ENCODE measurements at places on chromosomes 16 and 17.

GRCh38 chr17:81667754-81668153 lies 1.2 kb downstream of the CCDC137 start:
- DNase-seq = no peak

- peak; percentile 72 for DNase-seq
Measured at GRCh38 chr16:3101018-3101840, 2.1 kb upstream of the ZSCAN10 start.

GRCh38 chr16:12903407-12904328 lies 2.3 kb downstream of the SHISA9 start:
- no peak for DNase-seq

DNA sequence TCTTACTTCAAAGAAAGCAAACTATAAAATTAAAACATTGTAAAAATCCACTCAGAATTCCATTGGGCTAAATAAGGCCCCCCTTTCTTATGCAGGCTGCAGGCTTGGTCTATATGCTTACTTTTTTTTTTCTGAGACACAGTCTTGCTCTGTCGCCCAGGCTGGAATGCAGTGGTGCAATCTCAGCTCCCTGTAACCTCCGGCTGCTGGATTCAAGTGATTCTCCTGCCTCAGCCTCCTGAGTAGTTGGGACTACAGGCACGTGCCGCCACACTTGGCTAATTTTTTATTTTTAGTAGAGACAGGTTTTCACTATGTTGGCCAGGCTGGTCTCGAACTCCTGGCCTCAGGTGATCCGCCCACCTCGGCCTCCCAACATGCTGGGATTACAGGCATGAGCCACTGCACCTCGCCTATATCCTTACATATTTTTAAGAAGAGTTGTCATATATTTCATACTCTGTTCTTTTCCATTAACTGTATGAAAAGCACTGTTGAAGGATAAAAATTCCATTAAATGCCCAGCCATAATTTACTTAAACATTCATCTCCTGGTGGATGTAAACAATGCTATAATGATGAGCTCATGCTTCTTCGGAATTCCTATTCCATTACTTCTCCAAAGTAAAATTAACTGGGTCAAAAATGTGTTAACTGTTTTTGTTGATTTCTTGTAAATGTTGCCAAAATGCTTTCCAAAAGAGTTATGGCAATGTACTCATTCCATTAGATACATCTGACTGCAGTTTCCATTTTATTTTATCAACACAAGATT lies 17.8 kb downstream of the SNN start:
- no peak for DNase-seq

DNA sequence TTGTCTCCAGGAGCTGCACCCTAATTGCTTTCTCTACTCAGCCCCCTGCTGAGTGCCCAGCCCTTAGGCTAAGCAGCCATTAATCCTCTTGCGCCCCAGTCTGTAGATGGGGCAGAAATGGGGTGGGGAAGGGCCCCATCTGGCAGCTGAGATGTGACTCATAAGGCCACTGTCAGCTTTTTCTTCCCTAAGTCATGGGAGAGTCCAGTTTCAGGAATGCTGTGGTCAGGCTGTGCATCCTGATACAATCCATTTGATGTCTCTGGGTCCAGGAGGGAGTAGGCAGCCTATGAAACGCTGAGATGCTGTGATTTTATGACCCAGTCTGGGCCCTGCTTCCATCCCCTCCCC lies 12.3 kb downstream of the PLXDC1 start:
- no peak for DNase-seq

- DNase-seq = no peak
Measured at GRCh38 chr16:73298562-73298961, 250.6 kb upstream of the ZFHX3 start.

GRCh38 chr16:86101137-86101896 lies 202.4 kb downstream of the IRF8 start:
- no peak for DNase-seq

GRCh38 chr16:88702371-88703210 lies 3.6 kb downstream of the RNF166 start:
- no peak for DNase-seq

GRCh38 chr16:80300876-80301275 lies 239.9 kb upstream of the DYNLRB2 start:
- DNase-seq = no peak

- no peak for DNase-seq
Measured at GRCh38 chr16:8713635-8714172, 39.3 kb downstream of the ABAT start.

GRCh38 chr17:1882836-1883235 lies 53.0 kb downstream of the RPA1 start:
- DNase-seq = peak; percentile 48

GRCh38 chr17:4509401-4509800 lies 10.7 kb downstream of the SPNS2 start:
- no peak for DNase-seq

DNA sequence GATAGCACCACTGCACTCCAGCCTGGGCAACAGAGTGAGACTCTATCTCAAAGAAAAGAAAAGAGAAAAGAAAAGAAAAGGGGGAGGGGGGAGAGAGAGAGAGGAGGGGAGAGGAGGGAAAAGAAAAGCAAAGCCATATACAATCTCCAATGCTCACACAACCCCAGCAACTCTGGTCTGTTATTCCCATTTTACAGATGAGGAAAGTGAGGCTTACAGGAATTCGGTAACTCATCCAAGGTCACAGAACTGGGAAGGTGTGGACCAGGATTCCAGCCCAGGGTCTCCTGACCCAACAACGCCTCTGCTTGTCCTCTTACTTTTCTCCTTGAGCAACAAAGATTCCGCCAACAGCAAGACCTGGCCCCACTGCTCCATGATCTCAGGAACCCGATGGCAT lies 13.0 kb downstream of the PLA2G10 start:
- no peak for DNase-seq

- DNase-seq = no peak
Measured at GRCh38 chr16:49867234-49867633, 11.3 kb upstream of the ZNF423 start.

- no peak for DNase-seq
Measured at GRCh38 chr17:72162569-72162968, 41.7 kb downstream of the SOX9 start.

GRCh38 chr16:3578610-3579551 lies 1.7 kb upstream of the NLRC3 start:
- DNase-seq = no peak

DNA sequence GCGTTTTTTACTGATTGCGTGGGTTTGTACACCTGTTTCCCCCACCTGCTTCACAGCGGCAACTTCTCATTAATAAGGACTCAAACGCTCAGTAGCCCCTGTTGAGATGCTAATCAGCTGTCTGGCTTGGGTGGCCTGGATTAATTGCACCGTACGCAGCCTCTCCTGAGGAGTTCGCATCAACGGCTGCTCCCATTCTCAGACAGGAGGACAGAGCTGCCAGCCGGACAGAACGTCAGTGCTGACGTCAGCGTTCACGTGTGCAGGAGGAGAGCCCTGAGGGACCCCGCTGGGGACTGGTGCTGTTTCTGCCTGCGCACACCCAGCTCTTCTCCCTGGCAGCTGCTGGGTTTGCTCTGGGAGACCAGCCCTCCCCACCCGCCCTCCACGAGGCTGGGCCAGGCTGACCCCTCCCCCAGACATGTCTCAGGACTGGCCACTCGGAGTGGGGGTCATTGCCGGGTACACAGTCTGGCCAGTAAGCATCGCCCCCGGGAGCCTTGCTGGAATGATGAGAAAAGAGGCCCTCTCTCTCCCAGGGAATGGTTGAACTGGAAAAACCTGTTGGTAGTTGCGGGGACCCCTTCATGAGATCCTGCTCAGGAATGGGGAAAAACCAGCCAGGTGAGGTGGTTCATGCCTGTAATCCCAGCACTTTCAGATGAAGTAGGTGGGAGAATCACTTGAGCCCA lies 5.7 kb upstream of the BANP start:
- DNase-seq = no peak

GRCh38 chr17:47291242-47291873 lies 32.4 kb upstream of the EFCAB13 start:
- no peak for DNase-seq

Data from hematopoietic multipotent progenitor cell treated with erythropoietin and hydrocortisone succinate and interleukin-3 and kit ligand, for 17 days (in vitro differentiated cells).